ENCODE measurements at places on chromosomes 5 and 9.

DNA sequence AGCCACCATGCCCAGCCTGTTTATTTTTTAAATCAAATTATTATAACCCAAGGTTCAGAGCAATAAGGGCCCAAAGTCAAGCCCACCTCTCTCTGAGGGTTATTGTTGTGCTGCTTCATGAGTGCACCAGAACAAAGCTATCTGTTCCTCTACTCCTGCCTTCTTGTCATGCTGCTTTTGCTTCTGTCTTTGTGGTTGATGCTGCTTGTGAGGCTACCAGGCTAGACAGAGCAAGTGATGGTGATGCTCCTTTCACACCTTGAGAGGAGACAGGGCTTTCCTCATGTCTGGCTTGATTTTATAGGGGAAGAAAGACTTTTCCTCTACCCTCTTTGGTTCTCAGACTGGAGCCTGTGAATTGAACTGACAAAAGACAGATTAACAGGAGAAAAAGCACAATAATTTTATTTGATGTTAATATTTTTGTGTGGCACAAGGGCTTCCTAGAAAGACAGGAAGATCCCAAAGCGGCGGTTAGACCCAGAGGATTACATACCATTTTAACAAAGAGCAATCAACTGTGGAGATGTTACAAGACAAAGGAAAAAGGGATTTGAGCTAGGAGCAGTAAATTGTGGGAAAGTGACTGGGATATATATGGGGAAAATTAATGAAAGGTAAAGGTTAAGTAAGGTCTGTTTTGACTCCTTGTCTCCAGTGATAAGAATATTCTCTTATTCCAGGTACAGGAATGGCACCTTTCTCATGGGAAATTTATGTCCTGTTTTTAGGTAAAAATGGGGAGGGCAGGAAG, 4.4 kb upstream of the CD180 start:
- DNase-seq: no peak

- no peak for DNase-seq
These were observed 10.7 kb upstream of the STK32A start for GRCh38 chr5:147223948-147224791.

DNA sequence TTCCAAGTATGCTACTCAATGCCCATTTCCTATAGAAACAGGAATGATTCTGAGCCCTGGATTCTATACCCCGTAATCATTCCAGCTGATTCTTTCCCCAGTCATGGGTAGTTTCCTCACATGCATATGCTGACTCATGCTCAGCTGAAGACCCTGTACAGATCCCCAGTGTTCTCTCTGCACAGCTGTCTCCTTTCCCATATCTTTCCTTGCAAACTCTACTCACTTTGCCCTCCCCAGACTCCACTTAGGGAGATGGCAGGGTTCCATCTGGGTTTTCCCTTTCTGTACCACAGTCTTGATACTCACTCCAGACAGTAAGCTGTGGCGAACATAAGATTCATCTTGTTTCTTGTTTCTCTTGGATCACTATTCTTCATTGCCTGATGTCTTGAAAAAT, 357.6 kb downstream of the RAB3C start:
- no peak for DNase-seq

DNA sequence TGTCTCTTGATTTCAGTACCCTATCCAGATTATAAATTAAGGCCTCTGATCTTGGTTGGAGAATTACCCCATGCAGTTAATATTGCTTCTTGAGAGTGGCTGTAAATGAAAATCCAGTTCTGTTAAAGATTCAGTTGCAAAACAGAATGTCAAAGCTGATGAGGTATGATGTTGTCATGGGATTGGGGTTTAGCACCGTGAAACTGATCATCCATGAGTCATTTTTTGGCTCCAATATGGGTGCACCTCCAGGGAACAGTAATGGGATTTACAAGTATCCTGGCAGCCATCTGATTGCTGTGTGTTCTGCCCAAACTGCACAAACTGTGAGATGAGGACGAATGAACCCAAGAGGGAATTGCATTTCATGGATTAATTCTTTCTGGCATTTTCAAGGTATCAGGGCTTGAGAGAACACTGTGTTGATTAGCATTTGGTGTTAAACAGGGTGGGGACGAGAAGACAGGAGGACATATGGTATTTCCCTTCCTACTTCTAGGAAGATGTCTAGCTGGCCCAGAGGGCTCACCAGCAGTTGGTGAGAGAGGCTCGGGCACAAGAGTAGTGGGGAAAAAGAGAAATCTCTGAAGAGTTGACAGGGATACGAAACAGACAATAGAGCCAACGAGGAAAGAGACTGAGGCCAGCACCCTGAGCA, 214.7 kb downstream of the GAS1 start:
- DNase-seq: no peak

GRCh38 chr5:132385326-132386105, 16.0 kb downstream of the SLC22A5 start:
- DNase-seq: peak; percentile 69

- peak; percentile 12 for DNase-seq
These were observed 458.4 kb downstream of the KDM4C start for GRCh38 chr9:7216004-7216841.

DNA sequence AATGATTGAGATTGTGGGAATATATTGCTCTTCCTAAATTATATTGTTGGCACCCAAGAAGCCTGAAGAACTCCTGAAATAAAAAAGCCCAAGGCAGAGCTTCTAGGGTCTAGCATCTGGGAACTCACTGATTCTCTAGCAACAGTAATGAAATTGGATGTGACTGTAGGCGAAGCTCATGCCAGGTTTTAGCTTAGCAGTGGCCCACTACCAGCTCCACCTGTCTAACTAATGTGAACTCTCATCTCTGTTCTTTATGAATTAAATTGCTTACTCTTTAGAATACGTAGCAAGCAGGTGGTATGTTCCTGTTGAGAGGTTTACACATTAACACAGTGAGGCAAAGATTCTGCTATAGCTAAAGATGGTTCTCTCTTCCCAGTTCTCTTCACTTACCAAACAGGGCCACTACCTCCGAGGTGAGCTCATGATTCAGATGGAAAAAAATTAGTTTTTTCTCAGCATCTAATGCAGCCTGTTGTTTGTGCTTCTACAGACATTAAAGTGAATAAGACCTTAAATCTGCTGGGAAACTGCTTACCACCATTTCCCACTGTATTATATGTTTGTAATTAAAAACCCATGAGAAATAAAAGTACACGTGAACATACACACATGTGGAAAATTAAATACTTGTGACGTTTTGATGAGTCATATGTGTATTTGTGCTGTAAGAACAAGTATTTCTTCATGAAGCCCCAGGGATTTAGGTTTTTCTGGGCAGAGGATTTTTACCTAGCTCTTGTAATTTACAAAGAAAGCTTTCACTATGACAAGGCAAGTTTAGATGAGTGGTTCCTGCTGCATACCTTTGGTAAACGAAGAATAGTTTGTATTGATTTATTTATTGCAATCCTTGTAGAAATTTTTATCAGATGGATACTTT, 360.1 kb downstream of the KDM4C start:
- no peak for DNase-seq

- DNase-seq: no peak
These were observed 836.8 kb upstream of the CDH9 start for GRCh38 chr5:27875148-27875547.

GRCh38 chr5:178464431-178465048, 125.7 kb downstream of the COL23A1 start:
- no peak for DNase-seq

DNA sequence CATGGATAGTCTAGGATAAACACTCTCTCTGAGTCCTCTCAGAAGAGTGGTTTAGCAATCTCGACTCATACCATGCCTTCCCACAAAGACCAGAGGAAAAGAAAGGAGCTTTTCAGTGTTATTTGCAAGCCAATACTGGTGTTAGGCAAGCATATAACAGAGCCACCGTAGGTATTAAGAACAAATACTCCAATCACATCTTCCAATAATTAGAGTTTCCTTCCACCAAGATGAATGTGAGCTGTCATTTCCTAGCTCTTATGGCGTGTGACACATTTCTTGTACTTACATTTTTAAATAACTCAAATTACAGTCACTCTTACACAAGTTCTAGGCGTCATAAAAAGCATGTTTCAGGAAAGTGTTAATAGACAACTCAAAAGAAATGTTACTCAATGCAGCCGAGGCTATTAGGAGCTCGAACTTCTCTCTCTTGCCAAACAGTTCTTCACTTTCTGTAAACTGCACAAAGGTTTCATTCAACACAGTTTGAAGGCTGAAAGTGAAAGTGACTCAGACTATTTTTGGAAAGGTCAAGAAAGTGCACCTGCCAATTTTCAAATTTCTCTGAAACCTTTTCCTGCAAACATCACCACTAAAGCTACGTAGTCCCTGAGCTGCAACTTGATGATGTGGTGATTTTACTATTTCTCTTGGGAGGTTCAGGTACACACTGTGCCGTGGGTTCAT, 153.8 kb downstream of the AUH start:
- DNase-seq: peak; percentile 20

GRCh38 chr5:10329820-10330481, 22.2 kb upstream of the CMBL start:
- no peak for DNase-seq

DNA sequence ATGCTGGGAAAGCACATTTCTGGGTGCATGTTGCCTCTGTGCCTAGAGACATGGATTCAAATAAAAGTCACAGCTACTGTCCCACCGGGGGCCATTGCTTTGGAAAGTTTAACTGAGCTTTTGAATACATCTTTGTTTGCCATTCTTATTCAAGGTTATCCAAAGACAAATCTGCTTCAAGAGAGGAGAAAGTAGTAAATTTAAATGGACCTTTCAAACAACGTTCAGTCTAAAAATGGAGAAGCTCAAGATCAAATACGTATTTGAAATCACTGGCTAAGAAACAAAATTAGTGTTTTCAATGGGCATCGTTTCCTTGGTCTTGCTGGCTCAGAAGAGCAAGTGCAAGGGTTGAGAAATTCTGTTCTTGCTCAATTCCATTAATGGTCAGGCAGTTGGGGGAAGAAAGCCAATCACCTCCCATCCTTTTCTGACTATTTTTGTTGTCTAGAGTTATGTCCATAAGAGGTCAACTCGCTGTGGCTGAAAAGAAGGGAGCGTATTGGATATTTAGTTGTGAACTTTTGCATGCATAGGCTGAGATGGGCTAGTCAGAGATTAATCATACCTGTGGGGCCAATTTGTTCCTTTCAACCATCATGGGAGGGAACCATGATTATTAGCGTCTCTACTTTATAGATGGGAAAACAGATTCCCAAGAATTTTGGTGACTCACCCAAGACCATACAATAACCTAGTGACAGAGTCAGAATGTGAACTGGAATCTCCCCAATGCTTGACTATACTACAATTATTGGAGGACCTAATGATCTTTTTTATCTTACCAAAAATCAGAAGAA, 276.2 kb upstream of the TNC start:
- DNase-seq: no peak

- DNase-seq: no peak
These were observed 1409.7 kb upstream of the CDH18 start for GRCh38 chr5:21397693-21398092.

DNA sequence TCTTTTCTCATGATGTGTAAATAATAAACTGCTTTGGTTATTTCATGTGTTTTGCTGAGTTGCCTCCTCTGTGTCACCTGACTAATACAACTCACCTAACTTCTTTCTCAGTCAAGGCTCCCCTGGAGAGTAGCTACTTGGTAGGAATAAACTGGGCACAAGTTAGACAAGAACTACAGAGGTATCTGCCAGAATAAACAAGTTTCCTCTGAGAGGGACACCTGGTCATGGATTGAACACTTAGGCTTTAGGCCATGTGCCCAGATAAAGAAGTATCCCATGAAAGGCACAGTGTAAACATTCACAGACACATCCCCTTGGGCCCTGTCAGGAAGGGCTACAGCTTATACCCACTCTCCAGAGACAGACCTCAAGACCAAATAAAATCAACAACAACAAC, 532.5 kb downstream of the KIF4B start:
- no peak for DNase-seq

DNA sequence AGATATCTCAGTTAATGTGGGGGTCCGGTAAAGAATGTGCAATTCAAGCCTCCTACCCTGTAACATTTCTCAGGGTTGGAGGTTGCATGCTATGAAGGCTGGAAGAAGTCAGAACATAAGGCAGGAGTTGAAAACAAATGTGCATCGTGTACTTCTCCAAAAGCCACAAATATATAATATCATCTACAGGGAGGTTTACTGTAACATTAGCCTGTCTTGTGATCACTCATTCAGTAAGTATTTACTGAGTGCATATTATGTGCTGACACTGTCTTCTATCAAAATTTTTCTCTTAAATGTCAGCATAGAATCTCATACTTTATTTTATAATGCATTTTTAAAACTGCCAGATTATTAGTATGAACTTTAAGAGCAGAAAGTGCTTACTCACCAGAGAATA, 105.6 kb upstream of the ZNF366 start:
- DNase-seq: no peak

GRCh38 chr5:140399979-140400729, 1.5 kb upstream of the ANKHD1 start:
- no peak for DNase-seq

DNA sequence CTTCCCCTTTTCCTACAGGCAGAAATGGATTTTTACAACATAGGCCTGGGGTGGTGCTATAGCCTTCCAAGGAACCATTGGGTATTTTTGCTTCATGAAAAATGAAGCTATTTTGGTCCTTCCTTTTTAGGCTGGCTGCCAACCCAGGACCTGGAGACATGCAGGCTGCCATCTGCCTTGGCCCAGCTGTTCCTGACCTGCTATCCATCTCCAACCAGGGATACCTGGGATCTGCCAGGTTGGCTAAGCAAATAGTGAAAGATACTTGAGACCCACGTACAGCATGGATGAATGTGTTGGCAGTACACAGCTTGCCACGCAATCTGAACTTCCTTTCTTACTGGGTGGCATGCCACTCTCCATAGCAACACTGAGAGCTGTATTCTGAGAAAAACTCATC, 31.1 kb downstream of the MRPS27 start:
- DNase-seq: no peak

DNA sequence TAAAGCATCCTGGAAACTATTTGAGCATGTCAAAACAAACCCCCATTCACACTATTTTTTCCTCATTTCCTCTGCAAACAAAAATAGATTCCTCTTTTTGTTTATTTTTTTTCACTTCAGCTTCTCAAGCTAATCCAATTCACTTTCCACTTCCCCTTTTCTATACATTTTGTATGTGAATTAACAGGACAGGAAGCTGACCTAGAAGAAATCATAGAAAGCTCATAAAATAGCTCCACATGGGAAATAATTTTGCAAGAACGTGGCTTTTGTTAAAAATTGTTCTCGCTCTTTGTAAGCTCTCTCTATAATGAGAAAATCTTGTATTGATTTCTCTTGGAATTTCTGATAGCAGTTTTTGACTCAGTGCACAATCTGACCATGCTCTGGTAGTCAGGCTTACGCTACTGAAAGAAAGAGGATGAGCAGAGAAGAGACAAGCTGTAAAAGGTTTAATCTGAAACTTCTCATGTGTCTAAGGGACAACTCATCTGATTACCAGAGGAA, 215.8 kb downstream of the ADAMTS12 start:
- DNase-seq: no peak

DNA sequence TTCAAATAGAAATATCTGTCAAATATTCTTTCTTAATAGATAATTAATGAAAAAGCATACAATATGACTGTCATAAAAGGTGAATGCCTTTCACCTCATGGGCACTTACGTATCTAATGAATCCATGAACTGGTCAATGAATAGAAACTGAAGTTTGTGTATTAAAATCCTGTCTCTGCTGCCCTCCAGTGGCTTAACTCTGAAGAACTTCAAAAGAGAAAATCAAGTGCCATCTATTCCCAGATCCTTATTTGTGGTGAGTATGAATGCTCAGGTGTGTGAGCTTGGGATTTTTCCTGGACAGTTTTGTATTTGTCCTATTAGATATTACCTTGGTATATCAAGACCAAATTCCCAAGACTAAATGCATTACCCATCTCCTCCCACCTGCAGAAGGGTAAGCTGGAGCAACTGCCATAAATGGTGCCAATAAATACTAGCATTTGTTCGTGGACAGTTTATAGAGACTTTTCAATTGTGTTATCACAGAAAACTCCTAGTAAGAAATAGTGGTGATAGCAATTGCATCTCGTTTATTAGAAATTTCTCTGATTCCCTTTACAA, 44.0 kb upstream of the SVEP1 start:
- DNase-seq: peak; percentile 55
